ENCODE measurements at places on chromosomes 5 and 9.

- no peak for DNase-seq
These were observed 656.8 kb upstream of the DMAC1 start for GRCh38 chr9:8456344-8456743.

- DNase-seq = no peak
These were observed 225.9 kb upstream of the MAP3K1 start for GRCh38 chr5:56589481-56589860.

- no peak for DNase-seq
These were observed 106.7 kb downstream of the NXNL2 start for GRCh38 chr9:88641456-88642240.

- no peak for DNase-seq
These were observed 115.8 kb downstream of the MTX3 start for GRCh38 chr5:79875230-79875629.

GRCh38 chr9:86298873-86299272 is 16.5 kb upstream of the ISCA1 start:
- no peak for DNase-seq

DNA sequence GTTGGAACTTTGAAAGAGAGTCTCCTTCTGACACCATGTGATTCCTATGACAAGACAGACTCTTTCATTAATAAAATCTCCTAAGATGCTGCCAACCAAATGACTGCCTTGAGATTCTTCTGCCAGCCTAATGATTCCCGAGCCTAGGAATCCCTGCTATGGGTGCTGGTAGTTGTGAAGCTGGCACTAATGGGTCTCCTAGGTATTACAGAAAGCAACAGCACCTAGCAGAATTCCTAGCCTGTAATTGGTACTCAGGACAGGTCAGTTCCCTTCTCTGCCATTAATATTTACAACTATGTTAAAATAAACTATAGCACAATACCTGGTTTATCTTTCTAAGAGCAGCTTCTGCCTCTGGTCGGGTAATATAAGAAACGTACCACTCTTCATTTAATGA is 19.3 kb downstream of the C5orf58 start:
- peak; percentile 86 for DNase-seq

- no peak for DNase-seq
These were observed 9.7 kb downstream of the LYRM7 start for GRCh38 chr5:131180407-131180806.

DNA sequence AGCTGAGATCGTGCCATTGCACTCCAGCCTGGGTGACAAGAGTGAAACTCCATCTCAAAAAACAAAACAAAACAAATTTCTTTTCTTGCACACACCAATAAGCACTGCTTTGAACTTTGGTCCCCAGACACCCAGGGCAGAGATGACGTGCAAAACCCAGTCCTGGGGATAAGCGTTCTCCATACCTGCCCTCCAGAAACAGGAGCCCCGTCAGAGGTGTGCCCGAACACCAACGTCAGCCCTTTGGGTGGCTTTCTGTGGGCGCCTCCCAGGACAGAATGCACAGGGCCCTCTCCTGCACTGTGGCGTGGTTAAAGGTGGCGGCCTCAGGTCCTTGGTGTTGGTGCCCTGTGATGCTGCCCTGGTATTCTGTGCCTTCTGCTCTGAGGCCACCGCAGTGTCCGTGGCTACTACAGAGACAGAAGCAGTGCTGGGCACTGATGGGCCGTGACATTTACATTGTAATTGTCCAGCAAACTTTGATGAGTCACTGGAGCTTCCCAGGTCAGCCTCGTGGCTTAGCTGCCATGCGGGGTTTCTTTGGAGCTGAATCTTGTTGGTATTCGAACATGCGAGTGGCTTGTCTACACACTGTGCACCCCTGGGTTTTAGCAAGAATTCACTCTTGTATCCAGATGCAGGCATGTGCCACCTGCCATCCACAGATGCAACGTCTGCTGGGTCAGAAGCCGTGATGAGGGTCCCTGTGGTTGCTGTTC is 9.8 kb downstream of the PPP1R26 start:
- DNase-seq = no peak

DNA sequence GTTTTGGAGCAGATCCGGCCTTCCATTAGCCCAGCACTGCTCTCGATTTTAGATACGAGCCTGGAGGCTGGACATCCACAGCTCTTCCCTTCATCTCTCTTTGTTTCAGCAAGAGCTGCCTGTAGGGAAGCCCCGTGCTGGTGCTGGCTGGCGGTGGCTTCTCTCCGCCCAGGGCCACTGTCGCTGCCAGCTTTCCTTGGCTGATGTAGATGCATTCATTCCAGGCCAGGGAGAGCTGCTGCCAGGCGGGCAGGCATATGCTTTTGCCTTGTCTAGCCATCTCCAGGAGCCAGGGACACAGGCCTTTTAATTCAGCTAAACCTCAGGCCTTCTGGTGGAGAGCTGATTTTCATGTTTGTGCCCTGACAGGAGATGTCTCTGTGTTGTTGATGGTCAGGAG is 409.3 kb upstream of the CLINT1 start:
- no peak for DNase-seq

DNA sequence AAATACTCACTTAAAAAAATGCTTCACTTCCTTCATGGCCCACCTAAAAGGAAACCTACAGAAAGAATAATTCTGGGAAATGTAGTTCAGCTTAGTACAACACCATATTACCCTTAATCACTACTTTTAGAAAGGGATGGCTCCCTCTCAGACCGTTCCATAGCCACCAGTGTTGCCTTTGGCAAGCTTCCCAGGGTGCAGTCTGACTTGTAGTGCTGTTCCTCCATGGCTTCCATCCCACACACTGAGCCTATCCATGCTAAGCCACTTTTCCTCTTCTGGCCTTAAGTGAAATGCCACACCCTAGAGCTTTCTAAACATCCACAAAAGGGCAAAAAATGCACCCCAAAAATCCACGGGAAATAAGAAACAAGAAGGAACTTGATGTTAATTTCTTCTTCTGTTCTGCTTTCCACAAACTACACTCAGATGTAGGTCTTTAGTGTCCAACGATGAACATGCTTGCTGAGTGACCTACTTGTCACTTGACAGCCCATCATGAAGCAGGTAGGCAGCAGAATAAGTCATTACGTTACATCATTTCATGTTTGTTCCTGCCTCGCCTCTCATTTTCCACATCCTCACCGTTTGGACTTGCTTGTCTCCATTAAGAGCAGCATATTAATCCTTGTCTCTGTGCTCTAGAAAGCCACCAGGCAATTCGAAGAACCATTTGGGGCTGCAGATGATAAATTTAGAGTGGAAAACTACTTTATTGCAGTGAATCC is 391.1 kb upstream of the GRAMD2B start:
- no peak for DNase-seq

- no peak for DNase-seq
These were observed 73.1 kb upstream of the TBC1D9B start for GRCh38 chr5:179980767-179981166.

DNA sequence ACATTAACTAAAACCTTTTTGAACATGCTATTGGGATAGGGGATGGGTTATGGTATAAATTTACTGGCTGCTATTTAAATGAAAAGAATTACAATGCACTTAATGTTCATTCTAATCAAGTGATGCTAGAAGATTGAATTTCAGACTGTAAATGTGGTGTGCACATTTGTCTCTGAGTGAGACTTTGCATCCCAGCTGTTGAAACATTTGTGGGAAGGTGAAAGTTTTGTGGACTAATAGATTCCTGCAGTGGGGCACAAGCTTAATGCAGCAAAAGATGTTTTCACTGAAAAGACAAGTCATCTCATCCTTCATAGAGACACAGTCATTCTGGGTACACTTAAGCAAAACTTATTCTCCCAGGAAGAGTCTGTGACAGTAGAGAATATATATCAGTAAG is 323.6 kb downstream of the NFIB start:
- no peak for DNase-seq
